ENCODE measurements at places on chromosomes 6 and 20.

DNA sequence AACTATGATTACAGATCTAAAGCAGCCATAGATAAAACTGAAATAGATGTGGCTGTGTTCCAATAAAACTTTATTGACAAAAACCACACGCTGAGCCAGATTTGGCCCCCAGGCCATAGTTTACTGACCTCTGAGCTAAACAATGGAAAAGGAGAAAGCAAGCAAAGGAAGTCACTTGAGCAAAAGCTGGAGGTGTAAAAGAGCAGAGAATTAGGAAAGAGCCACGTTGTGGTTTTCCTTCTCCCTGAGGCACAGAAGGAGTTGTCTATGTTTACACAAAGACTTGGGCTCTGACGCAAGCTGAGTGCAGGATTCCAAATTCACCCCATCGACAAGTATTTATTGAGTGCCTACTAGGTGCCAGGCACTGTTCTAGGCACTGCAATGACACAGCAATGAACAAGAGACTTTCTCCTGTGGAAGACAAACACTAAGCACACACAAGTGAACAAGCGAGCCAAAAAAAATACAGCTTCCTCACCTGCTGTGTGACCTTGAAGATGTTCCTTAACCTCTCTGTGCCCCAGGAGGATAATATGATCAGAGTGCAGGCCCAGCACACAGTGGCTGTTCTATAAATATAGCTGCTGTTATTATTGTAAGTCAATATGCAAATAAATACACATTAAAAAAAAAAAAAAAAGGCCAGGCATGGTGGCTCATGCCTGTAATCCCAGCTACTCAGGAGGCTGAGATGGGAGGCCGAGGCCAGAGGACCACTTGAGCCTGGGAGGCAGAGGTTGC is 75.4 kb upstream of the PTPN1 start:
- DNase-seq: no peak

GRCh38 chr6:38349795-38350194 is 289.9 kb downstream of the BTBD9 start:
- DNase-seq: no peak

DNA sequence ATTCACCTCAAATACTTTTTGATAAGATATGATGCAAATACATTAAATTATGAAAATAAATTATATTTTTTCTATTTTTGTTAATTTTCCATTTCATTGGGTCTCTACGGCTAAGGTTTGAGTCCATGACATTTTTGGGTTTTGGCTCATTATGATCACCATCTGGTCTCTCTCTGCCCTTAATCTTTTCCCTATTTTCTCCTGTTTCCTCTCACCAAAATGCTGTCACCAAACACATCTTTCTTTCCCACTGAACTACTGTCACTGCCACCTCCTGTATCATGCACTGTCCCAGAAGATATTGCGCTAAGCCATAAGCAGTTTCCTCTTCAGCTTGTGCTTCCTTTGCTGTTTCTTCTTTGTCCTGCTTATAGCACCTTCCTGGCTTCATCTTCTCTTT is 42.0 kb upstream of the OGFRL1 start:
- peak; percentile 75 for DNase-seq

DNA sequence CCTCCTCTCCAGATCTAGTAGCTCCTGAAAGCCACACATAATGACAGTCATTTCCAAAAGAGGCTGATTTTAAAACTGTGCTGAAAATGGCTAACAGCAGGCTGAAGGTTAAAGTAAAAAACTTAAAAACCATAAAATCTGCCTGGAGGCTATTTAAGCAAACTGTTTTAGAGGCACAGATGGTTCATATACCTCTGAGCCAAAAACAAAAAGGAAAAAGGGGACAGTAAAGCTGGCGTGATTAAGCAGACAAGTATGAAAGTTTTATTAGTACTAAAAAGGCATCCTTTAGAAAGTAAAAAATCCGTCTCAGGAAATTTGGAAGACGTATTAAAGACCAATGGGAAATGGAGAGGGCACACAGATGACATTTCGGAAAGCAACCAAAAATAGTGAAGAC is 55.8 kb downstream of the SOBP start:
- no peak for DNase-seq

DNA sequence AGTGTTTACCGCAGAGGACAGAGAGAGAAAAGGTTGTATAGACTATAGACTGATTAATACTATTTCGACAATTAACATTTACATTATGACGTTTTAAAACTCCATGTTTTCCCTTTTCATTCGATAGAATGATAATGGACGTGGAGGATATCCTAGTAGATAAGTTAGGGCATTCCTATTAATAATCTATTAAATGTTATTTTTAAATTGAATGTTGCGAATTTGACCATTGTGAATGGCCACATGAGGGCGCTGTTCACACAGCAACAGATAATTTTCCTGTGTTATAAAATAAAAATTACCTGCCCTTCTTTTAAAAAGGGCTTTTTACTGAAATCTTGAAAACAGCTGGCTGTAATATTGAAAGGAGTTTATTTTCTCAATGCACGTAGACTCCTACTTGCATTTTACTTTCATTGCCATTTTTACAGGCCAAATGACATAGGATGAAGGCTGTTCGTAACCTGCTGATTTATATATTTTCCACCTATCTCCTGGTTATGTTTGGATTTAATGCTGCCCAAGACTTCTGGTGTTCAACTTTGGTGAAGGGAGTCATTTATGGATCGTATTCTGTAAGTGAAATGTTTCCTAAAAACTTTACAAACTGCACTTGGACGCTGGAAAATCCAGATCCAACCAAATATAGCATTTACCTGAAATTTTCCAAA is 3.3 kb downstream of the ADGRB3 start:
- DNase-seq: no peak

DNA sequence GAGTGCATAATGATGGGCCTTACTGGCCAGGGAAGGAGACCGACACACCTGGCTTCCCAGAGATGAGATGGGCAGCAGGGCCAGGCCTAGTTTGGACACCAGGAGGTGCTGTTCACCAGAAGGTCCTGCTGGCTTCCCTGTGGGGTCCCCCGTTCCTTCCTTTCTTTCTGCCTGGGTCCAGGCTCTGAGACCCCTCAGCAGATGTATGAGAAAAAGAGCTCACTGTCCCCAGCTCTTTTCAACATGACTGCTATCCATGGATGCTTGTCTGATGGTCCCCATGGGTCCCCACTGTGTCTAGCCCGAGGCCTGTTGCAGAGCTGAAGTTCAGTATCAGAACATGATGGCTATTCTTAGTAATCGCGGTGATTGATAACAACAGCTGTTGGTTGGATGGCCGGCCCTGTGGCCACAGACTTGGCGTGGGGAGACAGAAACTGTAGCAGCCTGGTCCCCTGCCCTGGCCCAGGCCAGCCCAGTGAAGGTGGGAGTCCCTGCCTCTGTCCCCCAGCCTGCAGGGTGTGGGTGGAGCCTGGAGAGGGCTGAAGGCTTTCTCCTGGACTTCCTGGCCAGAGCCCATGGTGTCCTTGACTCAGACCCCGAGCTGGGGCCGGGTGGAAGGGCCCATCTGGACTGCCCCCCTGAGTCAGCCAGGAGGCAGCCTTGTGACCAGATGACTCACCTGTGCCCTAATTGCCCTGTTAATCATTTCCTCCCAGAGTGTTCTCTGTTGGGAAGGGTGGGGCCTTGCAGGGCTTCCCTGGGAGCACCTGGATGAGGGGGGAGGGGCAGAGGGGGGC is 9.9 kb upstream of the BAK1 start:
- DNase-seq: no peak

GRCh38 chr6:52233975-52234823 is 10.1 kb downstream of the IL17F start:
- no peak for DNase-seq

- no peak for DNase-seq
Observed at GRCh38 chr6:126268092-126268491, 71.8 kb upstream of the CENPW start.

DNA sequence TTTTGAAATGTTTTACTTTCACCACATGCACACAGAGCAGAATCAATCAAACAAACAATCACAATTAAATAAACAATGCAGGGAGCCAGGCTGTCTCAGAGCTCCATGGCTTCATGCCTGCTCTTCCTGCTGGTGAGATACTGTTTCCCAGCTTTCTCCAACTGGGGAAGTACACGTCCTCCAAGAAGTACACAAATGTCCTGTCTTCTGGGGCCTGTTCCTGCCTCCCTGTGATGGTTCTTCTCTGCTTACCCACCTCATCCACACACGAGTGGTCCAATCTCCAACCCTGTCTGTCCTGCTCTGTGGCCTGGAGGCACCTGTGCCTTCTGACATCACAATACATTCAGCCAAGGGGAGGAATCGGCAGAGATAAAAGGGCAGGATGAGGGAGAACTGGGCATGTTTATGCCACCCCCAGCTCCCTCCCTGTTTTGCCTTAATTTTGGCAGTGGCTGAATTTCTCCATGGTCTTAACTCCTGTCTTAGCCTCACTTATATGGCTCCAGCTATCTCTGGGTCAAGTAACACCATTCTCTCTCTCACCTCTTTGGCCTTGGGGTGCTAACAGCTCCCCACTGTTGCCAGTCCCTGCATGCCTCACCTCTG is 25.3 kb upstream of the TTPAL start:
- DNase-seq: no peak

- DNase-seq: no peak
Observed at GRCh38 chr20:32527052-32527446, 58.1 kb downstream of the NOL4L start.

GRCh38 chr20:32496811-32497533 is 88.2 kb downstream of the NOL4L start:
- no peak for DNase-seq

GRCh38 chr6:32105433-32105832 is 3.7 kb downstream of the TNXB start:
- no peak for DNase-seq
